ENCODE measurements at places on chromosomes 4 and X. TPM values are rescaled to one million over a fixed set of nuclear protein-coding genes. Genes with fewer than 3 reads are reported as not detected.

AREG gene
- not detected for total RNA-seq

GRCh38 chr4:98728433-98728832 is 70.0 kb upstream of the TSPAN5 start:
- no peak overlapping the region for H3K4me3 ChIP-seq
- no peaks in the 10 kb centered on the region for H3K36me3 ChIP-seq
- H3K27ac ChIP-seq, result no peak overlapping the region
- H3K4me1 ChIP-seq, result no peaks in the 10 kb centered on the region
- no peaks in the 10 kb centered on the region for H3K27me3 ChIP-seq

EXOC1L gene
- total RNA-seq, result not detected

CLIC2 gene
- not detected for total RNA-seq

GRCh38 chr4:170022211-170022610 is 4.0 kb downstream of the MFAP3L start:
- no peaks in the 10 kb centered on the region for H3K4me1 ChIP-seq
- peaks cover 20% of the 10 kb centered on the region for H3K27me3 ChIP-seq
- H3K4me3 ChIP-seq, result no peak overlapping the region
- no peak for DNase-seq
- H3K36me3 ChIP-seq, result no peaks in the 10 kb centered on the region
- H3K27ac ChIP-seq, result no peak overlapping the region

DNA sequence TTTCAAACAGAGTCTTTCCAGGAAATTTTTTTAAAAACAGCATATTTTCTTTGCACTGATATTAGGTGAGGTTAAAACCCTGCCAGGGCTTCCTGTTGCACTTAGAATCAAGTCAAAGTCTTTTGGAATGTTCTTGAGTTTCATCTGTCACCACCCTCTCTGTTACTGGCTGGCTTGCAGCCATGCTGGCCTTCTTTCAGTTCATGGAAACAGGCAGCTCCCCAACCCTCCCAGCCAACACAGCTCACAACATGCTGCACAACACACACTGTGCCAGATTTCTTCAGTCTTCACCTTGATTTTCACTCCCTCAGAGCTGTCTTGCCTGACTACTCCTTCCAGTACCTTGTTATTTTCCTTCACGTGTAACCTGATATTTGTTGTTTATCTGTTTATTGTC is 129.5 kb downstream of the KCNIP4 start:
- no peaks in the 10 kb centered on the region for H3K27me3 ChIP-seq
- DNase-seq, result peak; percentile 64
- no peaks in the 10 kb centered on the region for H3K4me1 ChIP-seq
- H3K4me3 ChIP-seq, result no peak overlapping the region
- H3K27ac ChIP-seq, result no peak overlapping the region

GRCh38 chrX:121052122-121052521 is 4.7 kb downstream of the GLUD2 start:
- no peaks in the 10 kb centered on the region for H3K27me3 ChIP-seq
- DNase-seq, result no peak
- H3K27ac ChIP-seq, result no peak overlapping the region

DNA sequence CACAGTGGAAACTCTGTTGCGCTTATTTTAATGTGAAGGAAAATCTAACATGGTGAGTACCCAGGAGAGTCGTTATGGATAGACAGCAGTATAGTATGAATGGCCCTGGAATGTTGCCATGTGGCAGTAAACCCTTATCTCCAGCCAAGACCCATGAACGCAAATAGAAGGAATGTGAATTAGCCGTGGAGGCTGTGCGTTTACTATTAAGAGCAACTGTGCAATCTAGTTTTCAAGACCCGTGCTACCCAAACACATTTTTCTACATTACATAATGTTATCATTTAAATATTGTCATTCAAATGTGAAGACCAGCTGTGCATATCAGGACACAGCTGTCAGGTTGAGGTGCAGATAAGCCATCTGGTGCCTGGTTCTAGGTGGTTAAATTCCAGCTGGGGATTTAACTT is 13.3 kb upstream of the AGA start:
- no peak overlapping the region for H3K4me3 ChIP-seq
- H3K36me3 ChIP-seq, result no peaks in the 10 kb centered on the region
- peak overlapping the region; percentile 9 for H3K27ac ChIP-seq
- peak; percentile 55 for DNase-seq
- no peaks in the 10 kb centered on the region for H3K27me3 ChIP-seq
- H3K4me1 ChIP-seq, result peaks cover 7% of the 10 kb centered on the region

KCNE5 gene
- total RNA-seq, result 0.92 TPM

CACNA1F gene
- 1.0 TPM for total RNA-seq

MAGEA9 gene
- total RNA-seq, result not detected

UCP1 gene
- total RNA-seq, result not detected

SPATA4 gene
- 0.07 TPM for total RNA-seq

UGT2B15 gene
- not detected for total RNA-seq

PLS3 gene
- 114 TPM for total RNA-seq

GASK1B gene
- total RNA-seq, result 17.3 TPM

Measured in cardiac muscle cell (in vitro differentiated cells and primary cell).